Stimulated activated CD8-positive, alpha-beta memory T cell treated with anti-CD3 and anti-CD28 coated beads, Interleukin-4, amount 100 ng/mL, for 24 hours (primary cell): ENCODE measurements at places on chromosomes 6 and 20.

DNA sequence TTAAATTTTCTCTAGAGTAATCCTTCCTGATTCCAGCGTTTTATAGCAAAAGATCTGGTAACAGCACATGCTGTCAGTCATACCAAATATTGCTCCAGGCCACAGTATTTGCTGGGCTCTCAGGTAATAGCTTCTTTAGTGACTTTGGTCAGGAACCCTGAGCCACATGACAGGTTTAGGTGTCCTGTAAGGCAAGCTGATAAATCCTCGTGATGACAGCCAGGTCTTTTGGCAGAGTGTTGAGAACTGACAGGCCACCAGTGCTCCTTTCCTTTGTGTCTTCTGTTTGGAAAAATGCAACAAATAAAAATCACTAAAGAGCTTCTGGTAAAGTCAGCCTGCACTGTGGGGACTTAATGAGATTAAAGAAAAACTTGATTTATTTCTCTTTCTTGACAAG lies 34.6 kb downstream of the PRDM13 start:
- no peak for DNase-seq

- DNase-seq: no peak
These were observed 249.8 kb downstream of the ARHGAP18 start for GRCh38 chr6:129460221-129460620.

- no peak for DNase-seq
These were observed 305.8 kb downstream of the CD83 start for GRCh38 chr6:14423330-14423729.

DNA sequence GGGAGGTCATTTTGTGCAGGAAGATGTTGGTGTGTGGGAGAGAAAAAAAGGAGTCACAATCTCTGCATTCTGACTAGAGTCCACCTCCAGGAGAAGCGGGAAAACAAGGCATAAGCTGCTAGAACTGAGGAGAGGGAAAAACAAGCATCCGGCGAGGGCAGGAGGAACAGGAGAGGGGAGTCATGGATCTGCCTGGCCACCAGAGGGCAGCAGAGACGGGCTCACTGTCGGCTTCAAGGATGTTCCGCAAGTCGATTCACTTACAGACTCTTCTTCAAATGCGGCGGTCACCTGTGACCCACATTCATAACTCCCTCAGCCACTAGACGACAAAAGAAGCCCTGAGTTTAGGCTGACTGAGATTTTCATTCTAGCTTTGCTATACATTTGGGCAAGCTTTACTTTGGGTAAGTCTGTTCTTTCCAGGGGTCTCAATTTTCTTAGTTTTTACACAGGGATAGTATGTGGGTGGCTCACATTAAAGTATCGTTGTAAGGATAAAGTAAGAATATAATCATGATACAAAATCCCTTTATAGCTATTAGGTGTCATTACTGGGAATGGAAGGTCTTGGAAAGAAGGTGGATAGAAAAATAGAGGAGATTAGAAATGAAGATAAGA lies 6.6 kb upstream of the BTNL2 start:
- DNase-seq: peak; percentile 75

DNA sequence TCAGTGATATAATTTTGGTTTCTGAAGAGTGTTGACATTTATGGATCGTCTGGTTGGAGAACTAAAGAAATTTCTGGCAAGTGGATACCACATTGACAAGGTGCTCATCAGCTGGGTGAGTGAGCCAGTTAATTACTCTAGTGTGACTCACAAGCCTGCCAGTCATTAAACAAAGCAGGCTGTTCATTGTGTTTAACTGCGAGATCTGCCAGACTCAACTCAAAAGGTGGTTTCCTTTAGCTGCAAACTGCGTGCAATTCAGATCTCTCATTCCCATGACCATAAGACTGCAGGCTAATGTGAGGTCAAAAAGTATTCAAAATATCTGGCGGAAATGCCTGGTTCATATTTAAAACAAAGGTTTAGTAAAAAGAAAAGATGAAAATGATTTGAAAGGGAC lies 32.5 kb upstream of the IYD start:
- DNase-seq: no peak
